ENCODE measurements at places on chromosomes 1 and 21.

DNA sequence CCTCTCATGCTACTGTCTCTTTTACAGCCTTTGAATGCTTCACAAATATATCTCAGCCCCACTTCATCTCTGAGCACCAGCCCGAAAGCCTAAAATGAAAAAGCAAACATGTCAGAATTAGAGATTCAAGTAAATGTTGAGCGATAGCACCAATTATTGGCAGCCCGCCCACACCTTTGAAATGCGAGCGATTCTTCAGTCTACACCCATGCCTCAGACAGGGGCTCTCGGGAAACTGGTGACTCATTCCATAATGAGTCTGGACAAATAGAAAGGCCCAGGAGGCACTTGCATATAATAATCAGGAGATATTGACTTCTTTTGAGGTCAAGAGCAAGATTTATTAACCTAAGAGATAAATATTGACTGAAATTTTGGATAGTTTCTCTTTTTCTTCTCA is 487.3 kb upstream of the PTBP2 start:
- DNase-seq = no peak

DNA sequence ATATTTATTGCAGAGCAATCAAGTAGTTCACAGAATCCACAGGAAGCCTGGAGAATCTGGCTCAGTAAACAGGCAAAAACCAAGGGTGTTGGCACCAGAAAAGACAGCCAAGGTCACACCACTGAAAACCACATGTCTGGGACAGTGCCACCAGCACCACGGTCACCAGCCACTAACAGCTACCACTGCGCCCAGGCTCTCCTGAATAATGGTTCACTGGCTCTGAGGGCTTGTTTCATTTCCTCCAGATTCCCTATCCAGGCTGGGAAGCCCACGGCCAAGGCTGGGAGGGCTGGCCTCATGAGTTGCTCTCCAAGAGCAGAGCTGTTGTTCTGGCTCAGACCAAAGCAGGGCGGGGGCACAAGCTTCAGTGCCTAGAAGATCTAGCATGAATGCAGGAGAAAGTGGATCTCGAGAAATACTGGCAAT is 54.5 kb upstream of the PTGFRN start:
- DNase-seq = no peak

DNA sequence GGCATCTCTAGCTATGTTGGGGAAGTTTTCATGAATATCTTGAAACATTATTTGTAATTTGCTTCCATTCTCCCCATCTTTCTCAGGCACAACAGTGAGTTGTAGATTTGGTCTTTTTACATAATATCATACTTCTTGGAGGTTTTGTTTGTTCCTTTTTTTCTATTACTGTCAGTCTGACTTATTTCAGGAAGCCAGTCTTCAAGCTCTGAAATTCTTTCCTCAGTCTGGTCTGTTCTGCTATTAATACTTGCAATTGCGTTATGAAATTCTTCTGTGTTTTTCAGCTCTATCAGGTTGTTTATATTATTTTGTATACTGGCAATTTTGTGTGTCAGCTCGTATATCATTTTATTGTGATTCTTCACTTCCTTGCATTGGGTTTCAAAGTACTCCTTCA is 424.6 kb upstream of the PTBP2 start:
- DNase-seq = no peak

- DNase-seq = no peak
Measured at GRCh38 chr1:77876884-77877283, 11.5 kb upstream of the NEXN start.

GRCh38 chr1:113946678-113947387 is 17.7 kb downstream of the HIPK1 start:
- DNase-seq = no peak

DNA sequence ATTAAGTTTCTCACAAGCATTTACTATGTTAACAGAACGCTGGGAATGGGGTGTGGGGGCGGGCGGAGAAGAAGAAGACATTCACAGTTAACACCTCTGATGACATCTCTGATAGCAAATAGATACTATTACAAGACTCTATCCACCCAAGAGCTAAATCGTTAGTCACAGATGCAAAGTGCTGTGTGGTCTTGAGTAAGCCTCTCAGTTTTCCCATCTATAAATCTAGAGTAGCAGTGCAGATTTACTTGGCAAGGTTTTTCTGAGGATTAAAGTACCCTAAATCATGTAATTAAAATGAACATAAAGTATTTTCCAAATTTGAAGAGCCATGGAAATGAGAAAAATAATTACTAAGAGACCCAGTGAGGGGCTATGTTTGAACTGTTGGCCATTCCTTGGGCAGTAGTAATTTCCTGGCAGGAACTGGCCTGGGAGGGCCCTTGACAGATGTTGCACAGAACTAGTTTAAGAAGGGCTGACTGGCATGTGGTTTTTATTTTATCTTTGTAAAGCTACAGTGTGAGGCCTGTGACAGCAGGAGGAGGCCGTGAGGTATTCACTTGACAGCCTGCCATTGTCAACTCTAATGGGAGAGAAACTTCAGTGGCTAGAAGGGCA is 58.7 kb upstream of the APOBEC4 start:
- DNase-seq = no peak

- no peak for DNase-seq
Measured at GRCh38 chr1:40673452-40673851, 8.0 kb upstream of the RIMS3 start.

GRCh38 chr1:4173731-4174130 is 273.7 kb upstream of the C1orf174 start:
- no peak for DNase-seq

DNA sequence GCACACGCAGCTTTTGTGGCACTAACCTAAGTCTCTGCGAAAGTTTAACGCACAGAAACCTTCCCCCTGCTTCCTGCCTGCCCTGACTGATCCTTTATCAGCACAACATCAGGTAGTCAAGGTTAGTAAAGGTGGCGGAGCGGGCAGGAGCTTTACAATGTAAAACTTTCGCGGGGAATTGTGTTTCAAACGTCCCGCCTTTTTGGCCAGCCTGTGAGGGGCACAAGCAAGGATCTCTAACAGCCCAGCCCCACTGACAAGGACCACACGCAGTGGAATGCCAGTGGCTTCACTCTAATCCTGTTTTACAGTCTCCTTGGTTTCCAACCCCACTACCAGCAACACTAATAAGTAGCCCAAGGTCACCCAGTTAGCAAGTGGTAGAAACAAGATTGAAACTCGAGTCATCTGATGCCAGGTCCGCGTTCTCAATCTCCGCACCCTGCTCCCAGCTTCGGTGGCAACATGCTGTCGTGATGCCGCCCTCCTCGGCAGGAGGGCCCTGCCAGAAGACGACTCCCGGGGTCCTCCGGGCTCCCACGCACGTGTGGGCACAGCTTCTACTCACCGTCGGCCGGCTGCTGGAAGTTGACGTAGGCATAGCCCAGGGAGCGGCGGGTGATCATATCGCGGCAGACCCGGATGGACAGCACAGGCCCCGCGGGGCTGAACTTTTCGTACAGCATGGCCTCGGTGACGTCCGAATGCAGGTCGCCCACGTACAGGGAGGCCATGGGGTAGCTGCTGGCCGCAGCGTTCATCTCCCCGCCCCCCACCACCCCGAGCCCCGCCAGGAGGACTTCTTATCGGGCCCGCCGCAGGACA is 1.2 kb downstream of the PABPC4 start:
- peak; percentile 32 for DNase-seq

- DNase-seq = peak; percentile 77
Measured at GRCh38 chr1:203290261-203291089, 14.8 kb upstream of the BTG2 start.

GRCh38 chr21:20266441-20266710 is 731.8 kb upstream of the NCAM2 start:
- no peak for DNase-seq

- no peak for DNase-seq
Measured at GRCh38 chr1:39657402-39657801, 14.5 kb downstream of the NT5C1A start.

- no peak for DNase-seq
Measured at GRCh38 chr21:16866851-16867250, 646.0 kb upstream of the CXADR start.

GRCh38 chr1:164813776-164814175 is 254.8 kb downstream of the PBX1 start:
- DNase-seq = no peak

DNA sequence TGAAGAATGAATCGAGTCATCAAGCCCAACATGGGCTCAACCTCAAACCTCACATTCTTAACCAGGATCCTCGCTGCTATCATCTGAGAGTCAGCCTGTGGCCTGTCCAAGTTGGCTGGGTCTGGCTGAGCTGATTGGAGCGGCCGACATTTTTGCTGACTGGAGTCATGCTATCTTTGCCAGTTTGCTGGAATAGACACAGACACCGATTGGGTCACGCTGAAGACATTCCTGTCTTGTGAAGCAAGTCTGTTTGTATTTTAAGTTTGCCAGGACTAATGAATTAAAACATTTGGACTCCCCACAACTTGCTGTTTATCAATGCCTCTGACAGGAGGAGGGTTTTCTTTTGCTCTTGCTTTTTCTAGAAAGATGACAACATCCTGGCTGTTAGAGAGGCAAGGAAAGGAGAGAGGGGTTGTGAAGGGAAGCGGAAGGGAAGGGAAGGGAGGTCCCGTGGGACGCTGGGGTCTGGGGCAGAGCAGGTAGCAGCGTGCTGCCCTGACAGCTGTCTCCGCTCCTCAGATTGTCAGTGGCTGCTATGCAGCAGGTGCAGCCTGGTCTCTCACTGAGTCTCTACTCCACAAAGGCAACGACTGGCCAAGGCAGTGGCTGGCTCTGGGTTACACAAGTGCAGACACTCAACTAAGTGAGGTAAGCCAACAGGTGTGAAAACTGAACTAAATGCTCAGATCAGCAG is at the start of gene MAP3K7CL:
Gene MAP3K7CL, plus strand, starts transcription at position 375 of the 700 bp plus-strand sequence. CDS start 2,701 bp downstream, outside the sequence.
- no peak for DNase-seq

DNA sequence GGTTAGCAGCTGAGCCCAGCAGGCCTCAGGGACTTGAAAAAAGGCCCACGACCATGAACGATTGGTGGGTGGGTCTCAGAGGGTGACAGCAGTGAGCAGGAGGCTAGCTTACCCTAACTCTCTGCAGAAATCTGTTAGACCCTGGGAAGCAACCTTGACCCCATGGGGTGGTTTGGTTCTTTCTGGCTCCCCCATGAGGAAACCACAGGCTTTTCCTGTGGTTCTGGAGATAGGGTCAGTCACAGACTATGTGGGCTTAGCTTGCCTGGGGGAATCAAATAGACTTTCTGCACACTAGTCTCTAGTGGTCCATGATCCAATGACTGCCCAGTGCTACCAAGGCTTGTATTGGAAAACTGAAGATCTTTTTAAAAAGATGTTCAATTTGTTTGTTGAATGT is 118.1 kb downstream of the PLXNA2 start:
- DNase-seq = no peak

GRCh38 chr1:63674865-63675419 is 81.7 kb downstream of the PGM1 start:
- DNase-seq = no peak

- DNase-seq = no peak
Measured at GRCh38 chr1:226733304-226733703, 5.8 kb downstream of the ITPKB start.

GRCh38 chr21:32611471-32611997 is 643 bp downstream of the CFAP298 start:
- DNase-seq = peak; percentile 39

DNA sequence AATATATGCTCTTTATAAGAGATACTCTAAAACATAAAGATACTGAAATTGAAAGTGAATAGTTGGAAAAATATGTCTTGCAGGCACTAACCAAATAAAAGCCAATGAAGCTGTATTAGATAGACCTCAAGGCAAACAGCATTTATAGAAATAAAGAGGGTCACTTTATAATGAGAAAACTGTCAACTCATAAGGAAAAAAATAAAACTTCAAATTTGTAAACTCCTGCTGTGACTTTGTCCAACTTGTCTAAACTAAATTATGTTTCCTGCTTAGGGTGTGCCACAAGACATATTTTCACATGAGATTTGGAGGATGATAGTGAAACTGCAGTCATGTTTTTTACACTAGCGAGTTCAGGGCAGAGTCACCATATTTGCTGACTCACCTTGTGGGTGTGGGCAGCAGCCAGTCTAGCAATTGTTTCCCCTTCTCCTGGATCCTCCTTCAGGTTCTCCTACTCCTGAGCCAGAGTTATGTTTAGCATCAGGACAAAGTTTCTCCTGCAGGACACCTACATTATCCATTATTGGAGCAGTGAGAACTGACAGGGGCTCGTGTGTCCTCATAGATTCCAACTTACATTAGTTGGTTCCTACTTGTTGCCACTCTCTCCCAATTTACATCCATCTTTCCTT is 43.8 kb downstream of the CD53 start:
- DNase-seq = peak; percentile 5

- DNase-seq = no peak
Measured at GRCh38 chr1:157937744-157938143, 55.7 kb upstream of the KIRREL1 start.
